ENCODE measurements at places on chromosomes 6 and 20.

DNA sequence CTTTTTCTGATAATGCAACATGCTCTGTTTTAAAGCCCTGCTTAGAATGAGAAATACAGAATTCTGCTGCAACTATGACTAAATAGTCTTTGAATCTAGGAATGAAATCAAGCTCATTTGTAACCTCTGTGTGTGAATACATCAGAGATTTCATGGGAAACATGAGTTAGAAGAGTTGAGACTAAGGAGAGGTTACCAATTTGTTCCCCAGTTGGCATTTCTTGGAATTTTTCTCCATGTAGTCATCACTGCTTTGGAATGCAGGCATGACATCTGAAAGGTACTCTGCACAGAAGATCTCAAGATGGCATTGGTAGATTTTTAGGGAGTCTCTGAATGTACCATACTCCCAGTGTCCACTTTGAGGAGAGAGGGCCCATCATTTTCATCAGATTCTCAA is 237.2 kb downstream of the TFAP2A start:
- no peak for DNase-seq

- DNase-seq = no peak
These were observed 31.8 kb upstream of the FOXO3 start for GRCh38 chr6:108528878-108529277.

GRCh38 chr20:62656197-62656918 is 14.1 kb downstream of the SLCO4A1 start:
- DNase-seq = no peak

GRCh38 chr20:44459271-44459670 is 16.4 kb upstream of the TTPAL start:
- no peak for DNase-seq

DNA sequence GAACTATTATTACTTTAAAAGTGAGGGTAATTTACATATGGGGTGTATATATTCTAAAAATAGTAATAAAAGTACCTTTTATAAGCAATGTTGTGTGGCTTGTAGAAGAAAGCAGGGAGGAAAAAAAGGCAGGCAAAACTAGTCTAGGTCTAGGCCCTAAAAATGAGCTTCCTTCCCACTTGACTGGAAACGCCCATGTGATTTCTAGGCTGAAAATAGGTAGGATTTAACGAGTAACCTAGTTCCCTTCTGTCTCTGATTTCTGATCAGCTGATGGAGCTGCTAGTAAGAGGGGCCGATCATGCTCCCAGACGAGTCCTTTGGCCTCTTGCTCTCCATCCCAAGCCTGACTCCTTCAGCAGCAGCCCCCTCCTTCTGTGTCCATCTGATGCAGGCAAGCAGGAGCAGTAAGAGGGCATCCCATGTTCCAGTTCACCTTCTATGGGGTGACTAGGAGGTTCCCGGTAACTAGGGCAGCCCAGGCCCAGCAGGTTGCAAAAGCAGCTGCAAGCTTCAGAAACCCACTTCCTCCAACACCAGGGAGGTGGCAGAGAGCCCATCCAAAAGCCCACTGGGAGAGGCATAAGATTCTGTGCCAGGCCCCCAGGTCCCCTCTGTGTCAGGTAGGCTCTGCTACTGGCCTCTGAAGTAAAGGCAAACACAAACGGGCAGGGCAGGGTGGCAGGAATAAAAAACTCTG is 24.4 kb downstream of the TBC1D20 start:
- no peak for DNase-seq

DNA sequence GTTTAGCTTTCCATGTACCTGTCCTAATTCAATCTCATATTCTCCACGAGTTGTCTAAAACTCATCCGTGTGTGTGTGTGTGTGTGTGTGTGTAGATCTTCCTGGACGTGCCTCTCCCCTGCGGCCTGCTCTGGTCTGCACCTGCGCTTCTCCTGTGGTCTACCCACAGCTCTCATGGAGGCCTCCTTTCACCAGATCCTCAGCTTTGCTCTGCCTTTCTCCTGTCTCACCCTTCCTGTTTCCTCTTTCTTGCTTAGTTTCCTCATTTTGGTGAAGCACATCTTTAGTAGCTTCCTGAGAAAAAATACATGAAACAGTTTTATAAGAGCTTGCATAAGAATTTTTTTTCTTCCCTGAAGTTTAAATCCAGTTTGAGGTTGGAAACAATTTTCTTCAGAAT is 18.1 kb downstream of the SLX4IP start:
- DNase-seq = no peak

DNA sequence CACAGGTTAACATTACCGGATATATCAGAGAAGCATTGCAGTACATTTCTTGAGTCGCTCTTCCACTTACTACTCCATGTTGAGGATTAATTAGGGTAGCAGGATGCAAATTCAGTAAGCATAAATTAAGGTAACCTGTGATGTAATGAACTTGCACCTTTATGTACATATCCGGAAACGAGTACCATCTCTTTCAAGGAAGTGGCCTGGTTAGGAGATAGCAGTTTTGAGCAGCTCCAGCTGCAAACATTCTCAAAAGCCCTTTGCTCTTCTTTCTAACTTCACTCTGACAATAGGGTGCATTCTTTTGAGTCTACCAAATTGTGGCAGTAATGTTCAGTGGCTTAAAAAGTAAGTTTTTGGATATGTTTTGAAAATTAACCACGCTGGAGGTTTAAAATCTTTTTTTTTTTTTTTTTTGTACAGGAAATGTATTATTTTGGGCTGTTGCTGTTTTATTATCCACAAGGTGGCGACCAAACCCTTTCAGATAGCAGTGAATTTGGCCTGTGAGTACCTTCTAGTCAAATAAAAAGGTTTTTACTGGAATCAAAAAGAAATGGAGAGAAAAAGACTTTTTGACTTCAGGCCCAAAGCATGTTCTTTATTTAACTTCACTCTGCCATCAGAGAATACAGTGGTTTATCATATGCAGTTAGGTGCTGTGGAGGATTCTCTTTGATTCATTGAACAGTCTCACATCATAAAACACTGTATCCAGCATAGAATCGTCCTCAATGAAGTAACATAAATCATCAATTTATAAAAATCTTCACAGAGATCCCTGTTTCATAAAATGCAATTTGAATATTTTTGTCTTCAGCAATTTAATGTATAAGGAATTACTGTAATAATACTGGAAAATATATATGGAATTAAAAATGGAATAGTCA is 8.9 kb downstream of the FAM217B start:
- DNase-seq = no peak

DNA sequence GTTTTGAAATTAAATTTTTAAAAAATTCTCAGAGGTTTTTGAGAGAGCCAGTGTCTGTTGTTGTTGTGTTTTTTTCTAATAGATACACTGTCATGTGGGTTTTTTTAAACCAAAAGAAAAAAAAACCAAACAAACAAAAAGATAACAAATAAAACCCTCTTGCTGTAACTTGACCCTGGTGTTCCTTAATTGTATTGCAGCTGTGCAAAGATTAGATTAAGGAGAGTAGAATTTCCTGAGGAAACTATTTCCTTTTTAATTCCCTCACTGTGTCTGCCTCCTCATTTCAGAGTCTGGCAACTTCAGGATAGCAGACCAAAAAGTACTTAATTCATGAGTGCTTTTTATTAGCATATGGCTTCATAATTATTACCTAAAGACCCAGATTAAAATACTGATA is 281.9 kb downstream of the EPM2A start:
- no peak for DNase-seq

GRCh38 chr20:19893356-19893755 is 123.8 kb upstream of the NAA20 start:
- DNase-seq = no peak

GRCh38 chr6:142613981-142614380 is 312.2 kb downstream of the ADGRG6 start:
- no peak for DNase-seq

- DNase-seq = no peak
These were observed 94.9 kb upstream of the CEP85L start for GRCh38 chr6:118746145-118746824.

Measured in retinal pigment epithelial cell (primary cell).